ENCODE measurements at places on chromosomes 3 and 15. TPM values are rescaled to one million over a fixed set of nuclear protein-coding genes. Genes with fewer than 3 reads are reported as not detected.

The ZMYND10 gene
- 1.1 TPM for polyA plus RNA-seq

The TAGLN3 gene
- polyA plus RNA-seq = not detected

The RTP1 gene
- polyA plus RNA-seq = not detected

The ALDH1A2 gene
- polyA plus RNA-seq = not detected

DNA sequence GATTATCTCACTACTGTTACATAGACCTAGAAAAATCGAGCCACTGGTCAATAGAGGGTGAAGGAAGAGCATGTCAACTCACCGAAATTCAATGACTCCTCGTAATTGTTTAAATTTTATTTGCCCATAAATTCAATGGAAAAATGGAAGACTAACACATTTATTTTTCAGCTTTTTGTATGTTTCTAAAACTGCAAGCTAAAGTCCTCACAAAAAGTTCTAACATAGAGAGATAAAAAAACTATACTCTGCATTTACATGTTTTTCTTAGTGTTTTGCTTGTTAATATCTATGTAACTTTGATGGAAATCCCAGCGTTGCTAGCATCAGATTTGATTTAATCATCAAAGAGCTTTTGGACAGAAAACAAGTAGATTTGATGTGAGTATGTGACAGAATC, 6.8 kb downstream of the ARPP21 start:
- no peak for DNase-seq

DNA sequence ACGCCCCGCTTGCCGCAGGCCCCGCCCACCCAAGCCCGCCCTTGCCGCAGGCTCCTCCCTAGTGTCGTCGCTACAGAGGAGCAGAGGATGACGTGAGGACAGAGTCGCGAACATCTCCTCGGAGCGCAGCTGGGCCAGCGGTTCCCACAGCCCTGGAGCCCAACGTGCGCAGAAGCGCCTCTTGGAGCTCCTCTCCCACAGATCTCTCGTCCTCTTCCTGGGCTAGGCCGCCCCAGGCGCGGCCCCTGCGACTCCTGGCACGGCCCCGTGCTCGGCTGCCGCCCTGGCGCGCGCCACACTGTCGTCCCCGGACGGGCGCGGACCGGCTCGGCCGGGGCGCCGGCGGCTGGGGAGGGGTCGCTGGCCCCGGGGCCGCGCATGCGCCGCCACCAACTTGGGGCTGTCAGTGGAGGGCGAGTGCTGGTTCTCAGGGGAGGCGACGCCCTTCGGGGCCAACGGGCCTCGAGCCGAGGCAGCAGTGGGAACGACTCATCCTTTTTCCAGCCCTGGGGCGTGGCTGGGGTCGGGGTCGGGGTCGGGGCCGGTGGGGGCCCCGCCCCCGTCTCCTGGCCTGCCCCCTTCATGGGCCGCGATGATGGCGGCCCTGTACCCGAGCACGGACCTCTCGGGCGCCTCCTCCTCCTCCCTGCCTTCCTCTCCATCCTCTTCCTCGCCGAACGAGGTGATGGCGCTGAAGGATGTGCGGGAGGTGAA, at the start of gene TRPC1:
TRPC1 (plus strand) TSS at position 67 of the 714 bp plus-strand sequence; CDS start at position 593, 526 bp downstream.
- no peak for DNase-seq

GRCh38 chr3:37864904-37865303, 3.2 kb downstream of the CTDSPL start:
- DNase-seq = no peak

DNA sequence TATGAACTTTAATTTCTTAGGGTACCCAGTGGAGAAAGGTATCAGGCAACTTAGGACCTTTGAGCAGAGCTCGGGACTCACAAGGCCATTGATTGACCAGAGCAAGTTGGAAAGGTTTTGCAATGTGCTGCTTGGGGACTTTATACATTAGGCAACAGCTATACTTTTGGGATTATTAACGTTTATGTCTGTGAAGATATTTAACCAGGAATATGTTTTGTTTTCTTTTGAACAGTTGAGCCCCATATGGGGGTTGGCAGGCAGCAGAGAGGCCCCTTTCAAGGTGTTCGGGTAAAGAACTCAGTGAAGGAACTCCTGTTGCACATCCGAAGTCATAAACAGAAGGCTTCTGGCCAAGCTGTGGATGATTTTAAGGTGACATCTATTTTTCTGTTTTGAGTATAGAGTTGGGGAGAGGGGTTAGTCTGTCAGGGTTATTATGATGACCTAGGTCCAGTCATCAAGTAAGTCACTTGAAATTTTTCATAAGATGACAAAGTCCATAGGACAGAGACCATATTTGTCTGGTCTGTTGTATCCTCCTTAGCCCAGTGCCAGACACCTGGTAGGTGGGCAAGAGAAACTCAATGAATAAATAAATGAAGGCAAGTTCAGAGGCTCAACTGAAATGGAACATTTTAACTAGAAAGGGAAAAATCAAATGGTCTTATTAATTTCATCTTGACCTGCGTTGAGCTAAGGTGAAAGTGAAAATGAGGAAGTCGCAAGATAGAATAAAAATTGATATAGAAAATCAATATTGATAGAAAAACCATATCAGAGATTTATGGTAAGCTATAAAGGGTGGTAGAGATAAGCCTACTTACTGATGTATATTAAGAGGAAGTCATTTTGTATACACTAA, 2.8 kb downstream of the NFKBIZ start:
- DNase-seq = no peak

DNA sequence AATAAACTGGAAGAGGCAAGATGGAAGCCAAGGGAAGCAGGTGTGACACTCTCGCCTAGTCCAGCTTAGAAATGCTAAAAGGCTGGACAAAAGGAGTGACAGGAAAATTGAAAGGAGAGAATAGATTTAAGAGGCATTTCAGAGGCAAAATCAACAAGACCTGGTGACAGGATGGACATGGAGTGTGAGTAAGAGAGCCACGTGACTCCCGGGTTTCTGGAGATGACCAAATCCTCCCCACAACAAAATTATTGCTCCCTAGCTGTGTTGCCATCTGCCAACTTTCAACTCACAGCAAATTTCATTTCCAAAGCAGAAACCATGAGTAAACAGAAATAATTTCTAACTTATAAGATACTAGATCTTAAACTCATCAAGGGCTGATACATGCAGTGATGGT, 52.6 kb downstream of the MTHFS start:
- no peak for DNase-seq

Measured in CD8-positive, alpha-beta memory T cell (primary cell).